ENCODE measurements at places on chromosomes 4 and X.

- DNase-seq = peak; percentile 47
These were observed 814 bp downstream of the SPON2 start for GRCh38 chr4:1171311-1172227.

- DNase-seq = no peak
These were observed 22.8 kb upstream of the VCX3A start for GRCh38 chrX:6557690-6558089.

DNA sequence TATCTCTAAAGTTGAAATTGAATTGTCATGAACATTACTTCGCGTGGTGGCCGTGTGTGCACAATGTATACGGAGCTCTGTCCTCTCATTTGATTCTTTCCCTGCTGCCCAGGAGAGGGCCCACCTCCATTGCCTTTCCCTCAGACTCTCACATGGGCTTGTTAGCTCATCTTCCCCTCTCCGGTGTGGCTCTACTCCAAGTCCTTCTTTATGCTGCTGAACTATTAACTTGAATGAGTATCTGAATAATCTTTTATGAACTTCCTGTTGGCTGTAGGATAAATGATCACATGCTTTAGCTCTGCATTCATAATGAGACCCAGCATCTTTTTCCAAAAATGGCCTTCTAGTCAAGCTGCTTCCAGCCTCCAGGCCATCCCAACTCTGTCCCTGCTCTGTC lies 68.8 kb upstream of the CLNK start:
- no peak for DNase-seq

DNA sequence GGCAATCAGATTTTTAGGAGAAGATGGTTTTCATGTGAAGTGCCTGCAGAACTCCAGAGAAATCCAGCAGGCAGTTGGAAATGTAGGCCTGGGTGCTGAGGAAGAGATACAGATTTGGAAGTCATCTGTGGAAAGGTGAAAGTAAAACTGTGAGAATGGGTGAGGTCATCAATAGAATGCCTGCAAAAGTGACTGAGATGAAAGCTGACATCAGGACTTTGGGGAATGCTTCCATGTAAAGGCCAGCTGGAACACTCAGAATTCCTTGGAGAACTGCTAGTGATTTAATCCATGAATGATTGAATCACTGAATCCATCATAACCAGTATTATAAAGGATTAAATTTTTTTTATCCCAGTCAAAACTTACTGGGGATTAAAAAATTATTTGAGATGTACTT lies 124.5 kb upstream of the GIMD1 start:
- DNase-seq = no peak

- no peak for DNase-seq
These were observed 60.9 kb downstream of the ARHGEF38 start for GRCh38 chr4:105613306-105613705.

DNA sequence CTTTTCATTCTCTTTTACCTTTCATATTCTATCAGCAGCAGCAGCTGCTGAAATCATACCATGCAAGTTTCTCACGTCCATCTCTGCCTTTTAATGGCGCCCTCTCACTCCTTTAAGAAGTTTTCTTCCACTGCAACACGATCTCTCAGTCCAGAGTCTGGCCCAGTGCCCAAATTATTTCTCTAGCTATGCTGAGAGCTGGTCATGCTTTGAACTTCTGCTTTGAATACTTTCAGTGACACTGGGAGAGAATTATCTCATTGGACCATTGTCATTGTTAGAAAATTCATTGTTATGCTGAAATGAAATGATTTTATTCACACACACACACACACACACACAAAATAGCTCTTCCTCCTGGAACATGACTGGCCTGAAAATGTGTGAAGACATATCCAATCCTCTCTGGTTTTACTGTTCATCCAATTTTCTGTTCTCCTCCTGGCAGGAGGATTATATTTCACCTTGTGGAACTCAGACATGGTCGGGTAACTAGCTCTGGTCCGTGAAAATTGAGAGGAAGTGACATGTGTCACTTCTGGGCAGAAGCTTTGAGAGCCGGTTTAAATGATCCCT lies 1.3 kb upstream of the PDHA1 start:
- DNase-seq = no peak

Data from stimulated activated CD4-positive, alpha-beta T cell treated with anti-CD3 and anti-CD28 coated beads, Interleukin-4, amount 100 ng/mL, for 24 hours (primary cell).